ENCODE measurements at places on chromosomes 6 and 20.

DNA sequence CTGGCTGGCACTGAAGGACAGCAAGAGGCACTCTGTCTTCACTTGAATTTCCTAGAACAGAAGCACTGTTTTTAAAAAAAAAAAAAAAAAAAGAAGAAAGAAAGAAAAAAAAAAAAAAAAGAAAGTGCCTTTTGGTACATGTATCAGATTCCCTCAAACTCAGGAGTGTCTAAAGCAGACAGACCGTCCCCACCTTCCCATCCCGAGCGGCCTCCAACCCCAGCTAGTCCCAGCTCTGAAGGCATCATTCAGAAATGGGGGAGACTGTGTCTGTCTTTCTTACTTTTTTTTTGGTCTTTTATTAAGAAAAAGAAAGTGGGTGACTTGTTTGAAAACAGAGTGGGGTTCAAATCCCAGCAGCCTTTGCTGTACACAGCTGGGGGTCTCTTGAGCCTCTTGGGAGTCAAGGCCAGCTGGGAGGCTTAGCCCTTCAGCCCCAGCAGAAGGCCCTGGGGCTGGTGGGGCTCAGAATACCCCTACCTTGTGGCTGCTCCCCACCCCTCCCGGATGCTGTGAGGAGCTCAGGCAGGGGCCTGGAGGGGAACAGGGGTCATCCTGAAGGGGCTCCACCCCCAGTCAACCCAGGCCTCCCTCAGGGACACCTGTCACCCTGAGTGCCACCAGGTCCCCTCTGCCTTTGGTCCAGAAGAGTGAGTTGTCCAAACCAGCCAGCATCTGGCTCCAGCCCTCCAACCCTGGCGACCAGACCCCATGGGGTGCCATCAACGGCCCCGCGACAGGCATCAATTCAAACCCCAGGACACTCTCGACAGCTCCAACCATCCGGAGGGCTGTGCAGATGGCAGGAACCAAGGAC lies 128.3 kb downstream of the TAF4 start:
- H3K4me1 ChIP-seq: no peaks in the 10 kb centered on the region
- DNase-seq: no peak
- H3K36me3 ChIP-seq: no peaks in the 10 kb centered on the region
- H3K27me3 ChIP-seq: no peaks in the 10 kb centered on the region
- H3K27ac ChIP-seq: no peak overlapping the region

DNA sequence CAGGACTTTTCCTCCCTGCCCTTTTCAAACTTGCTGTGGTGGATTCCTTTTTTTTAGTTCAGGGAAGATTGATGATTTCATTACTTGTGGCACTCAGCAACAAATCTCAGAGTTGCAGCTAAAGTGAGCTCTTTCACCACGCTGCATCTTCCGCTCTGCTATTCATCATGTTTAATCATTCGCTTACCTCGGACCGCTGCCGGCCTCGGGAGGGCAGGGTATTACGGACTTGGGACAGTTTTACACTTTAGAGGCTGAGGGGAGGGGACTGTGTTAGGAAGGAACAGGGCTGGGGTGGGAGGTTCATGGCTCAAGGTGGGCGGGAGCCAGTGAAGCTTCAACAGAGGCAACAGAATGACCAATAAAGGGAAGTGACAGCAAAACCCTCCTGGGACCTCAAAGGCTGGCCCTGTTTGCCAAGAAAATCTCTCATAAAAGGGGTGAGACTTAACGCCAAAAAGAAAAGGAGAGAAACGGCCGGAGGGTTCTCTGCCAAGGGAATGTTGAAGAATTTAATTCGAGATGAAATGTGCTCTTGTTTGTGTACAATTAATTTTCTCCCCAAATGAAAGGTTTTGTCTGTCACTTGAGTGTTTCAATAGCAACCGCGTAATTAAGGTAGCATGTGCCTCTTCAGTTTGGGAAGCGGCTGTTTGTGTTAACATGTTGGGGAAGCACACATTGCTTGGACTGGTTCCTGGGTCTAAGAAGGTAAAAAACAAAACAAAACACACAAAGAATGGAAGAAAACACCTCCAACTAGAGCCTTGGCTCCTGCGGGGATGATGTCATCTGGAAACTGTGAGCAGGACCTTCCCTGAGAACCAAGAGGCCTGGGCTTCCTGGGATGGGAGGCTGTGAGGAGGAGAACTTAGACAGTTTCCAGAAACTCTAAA lies 72.5 kb upstream of the SULF2 start:
- no peak overlapping the region for H3K27ac ChIP-seq
- no peaks in the 10 kb centered on the region for H3K4me1 ChIP-seq
- no peaks in the 10 kb centered on the region for H3K36me3 ChIP-seq
- no peak overlapping the region for H3K4me3 ChIP-seq
- no peaks in the 10 kb centered on the region for H3K27me3 ChIP-seq

- H3K27me3 ChIP-seq: no peaks in the 10 kb centered on the region
- no peak overlapping the region for H3K4me3 ChIP-seq
- H3K36me3 ChIP-seq: no peaks in the 10 kb centered on the region
- peaks cover 5% of the 10 kb centered on the region for H3K4me1 ChIP-seq
- no peak overlapping the region for H3K27ac ChIP-seq
Observed at GRCh38 chr6:38476141-38476540, 163.6 kb downstream of the BTBD9 start.

DNA sequence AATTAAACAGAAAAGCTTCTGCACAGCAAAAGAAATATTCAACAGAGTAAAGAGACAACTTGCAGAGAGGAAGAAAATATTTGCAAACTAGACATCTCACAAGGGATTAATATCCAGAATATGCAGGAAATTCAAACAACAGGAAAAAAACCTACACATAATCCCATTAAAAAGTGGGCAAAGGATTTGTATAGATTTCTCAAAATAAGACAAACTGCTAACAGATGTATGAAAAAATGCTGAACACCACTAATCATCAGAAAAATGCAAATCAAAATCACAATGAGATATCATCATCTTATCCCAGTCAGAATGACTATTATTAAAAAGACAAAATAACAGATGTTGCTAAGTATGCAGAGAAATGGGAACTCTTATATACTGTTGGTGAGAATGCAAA lies 129.6 kb downstream of the SYNDIG1 start:
- no peaks in the 10 kb centered on the region for H3K36me3 ChIP-seq
- H3K27ac ChIP-seq: no peak overlapping the region
- H3K4me3 ChIP-seq: no peak overlapping the region
- H3K4me1 ChIP-seq: no peaks in the 10 kb centered on the region
- no peaks in the 10 kb centered on the region for H3K27me3 ChIP-seq
- no peak for DNase-seq

- no peaks in the 10 kb centered on the region for H3K27me3 ChIP-seq
- H3K4me3 ChIP-seq: no peak overlapping the region
- H3K27ac ChIP-seq: no peak overlapping the region
- H3K4me1 ChIP-seq: no peaks in the 10 kb centered on the region
- no peaks in the 10 kb centered on the region for H3K36me3 ChIP-seq
Observed at GRCh38 chr6:106910999-106911949, 63.3 kb downstream of the CD24 start.
